Central memory CD4-positive, alpha-beta T cell (primary cell): ENCODE measurements at places on chromosomes 1 and 21.

GRCh38 chr1:244280201-244280600, 171.5 kb downstream of the ADSS2 start:
- no peak for DNase-seq

GRCh38 chr1:59367301-59368007, 70.6 kb downstream of the FGGY start:
- no peak for DNase-seq

GRCh38 chr1:235270625-235271024, 57.4 kb downstream of the ARID4B start:
- peak; percentile 23 for DNase-seq

DNA sequence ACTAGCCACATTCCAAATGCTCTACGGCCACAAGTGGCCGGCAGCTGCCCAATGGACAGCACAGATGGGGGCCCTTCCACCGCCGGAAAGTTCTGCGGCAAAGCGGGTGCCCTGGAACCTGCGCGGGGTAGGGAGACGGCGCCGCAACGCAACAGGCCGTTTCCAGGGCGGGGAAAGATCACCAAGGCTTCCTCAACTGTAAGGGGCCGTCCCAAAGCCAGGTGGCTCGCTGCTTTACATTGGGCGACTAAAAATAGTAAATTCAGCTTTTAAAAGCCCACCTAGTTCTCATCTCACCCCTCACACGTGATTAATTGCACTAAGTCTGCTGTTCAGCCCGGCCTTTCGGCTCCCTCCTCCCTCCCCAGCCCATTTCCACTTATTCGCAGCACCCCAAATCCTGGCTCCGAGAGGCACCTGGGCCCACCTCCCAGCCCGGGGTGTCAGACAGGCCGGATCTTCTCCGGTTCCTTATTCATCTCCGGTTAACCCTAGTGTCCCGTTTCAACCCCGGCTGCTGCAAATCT, 643 bp downstream of the CFAP298 start:
- DNase-seq: peak; percentile 19

GRCh38 chr1:56547473-56547872, 31.9 kb downstream of the PLPP3 start:
- no peak for DNase-seq

DNA sequence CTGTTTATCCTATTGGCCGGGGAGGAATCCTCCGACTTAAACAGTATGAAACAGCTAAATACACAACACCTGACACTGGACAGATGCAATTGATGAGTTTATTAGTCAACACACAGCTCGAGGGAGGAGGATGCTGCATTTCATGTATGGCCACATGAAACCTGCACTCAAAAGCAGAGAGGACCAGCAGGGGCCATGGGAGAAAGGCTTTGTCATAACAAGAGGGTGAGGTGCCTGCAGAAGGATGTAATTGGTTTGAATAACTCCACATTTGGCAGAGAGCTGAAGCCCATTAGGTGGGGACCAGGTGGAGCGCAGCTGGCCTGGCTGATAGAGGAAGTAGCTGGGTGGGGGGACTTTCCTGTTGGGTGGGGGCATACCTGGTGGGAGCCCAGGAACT, 599.1 kb downstream of the PTPRU start:
- DNase-seq: no peak

DNA sequence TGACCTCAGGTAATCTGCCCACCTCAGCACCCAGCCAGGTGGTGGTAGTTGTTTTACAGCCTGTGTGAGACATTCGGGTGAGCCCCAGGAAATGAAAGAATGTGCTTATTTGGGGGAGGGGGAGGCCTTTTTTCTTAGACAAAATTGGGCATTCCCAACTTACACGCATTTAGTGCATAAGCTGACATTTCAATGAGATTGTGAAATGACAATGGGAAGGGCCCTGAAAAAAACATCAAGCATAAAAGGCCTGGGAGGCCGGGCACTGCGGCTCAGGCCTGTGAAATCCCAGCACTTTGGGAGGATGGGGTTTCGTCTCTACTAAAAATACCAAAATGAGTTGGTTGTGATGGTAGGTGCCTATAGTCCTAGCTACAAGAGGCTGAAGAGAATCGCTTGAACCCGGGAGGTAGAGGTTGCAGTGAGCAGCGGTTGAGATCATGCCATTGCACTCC, 5.0 kb downstream of the GAS5 start:
- DNase-seq: no peak

DNA sequence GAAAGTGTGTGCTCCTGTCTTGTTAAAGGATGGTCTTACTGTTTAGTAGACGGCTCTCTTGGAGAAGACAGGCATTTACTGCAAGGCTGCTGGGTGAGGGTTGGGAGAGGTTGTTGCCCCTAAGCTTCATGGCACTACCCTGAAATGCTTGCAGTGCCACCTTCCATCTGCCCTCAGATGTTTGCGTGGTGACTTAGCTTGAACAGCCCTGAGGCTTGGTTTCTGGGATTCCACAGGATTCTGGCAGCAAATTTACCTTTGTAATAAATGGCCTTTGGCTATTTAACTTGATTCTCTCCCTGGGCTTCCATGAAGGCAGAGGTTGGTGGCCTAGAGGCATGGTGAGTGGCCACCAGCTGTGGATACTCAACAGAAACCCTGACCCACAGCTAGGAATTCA, 11.6 kb downstream of the MTARC1 start:
- DNase-seq: no peak

DNA sequence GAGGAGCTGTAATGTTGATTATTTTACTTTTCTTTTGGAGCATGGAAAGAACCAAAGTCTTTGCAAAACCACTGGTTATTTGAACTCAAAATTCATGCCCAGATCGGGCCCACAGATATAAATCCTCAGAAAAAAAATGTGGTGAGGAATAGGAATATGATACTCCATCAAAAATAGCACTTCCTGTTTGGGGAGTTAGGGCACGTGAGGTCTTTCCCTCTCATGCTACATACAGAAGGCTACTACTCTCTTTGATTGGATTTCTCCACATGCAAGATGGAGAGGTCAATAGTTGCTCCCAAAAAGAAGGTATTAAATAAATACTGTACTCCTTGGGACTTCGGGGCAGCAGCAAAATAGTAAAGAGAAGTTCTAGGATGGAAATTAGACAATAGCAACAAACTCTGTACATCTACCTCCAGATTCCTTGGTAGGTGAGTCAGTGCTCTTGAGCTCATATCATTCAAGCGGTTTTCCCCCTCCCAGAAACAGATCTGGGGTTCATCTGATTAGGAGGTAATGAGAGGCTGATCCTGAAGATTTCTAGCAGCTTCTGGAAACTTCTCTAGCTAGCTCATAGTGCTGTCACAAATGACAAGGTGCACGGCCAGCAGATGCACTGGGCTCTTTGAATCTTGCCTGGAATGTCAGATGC, 47.1 kb downstream of the SLC9C2 start:
- no peak for DNase-seq

DNA sequence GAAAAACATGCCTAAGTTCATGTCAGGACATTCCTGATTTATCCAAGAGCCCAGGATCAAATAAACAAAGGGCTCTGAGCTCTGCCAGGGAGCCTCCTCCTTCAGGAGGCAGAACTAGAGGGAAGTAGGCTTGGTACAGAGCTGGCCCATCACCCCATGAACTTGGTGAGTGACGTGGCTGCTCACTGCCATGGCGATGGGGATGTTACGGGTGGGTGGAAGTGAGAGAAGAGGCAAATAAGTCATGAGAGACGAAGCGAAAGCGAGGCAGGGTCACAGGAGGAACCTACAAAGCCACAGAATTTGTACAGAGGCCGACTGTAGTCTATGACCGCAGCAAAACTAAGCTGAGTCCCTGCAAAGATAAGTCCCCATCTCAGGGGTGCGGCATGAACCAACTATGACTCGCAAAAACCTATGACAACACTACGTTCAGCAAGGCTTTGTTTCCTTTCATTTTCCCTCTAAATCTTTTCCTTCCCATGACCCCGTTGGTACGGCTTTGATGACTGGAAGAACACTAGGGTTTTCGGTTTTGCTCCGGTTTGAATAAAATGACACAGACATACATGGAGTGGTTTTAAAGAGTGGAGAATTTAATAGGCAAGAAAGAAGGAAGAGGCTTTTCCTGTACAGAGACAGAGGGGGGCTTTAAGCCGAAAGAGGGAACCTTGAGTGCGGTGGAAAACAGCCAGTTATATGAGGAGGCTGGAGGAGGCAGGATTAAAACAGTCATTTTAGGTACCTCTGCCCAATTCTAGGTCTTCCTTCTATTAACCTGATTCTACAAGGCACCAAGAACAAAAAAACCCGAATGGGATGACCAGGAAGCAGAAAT, 74.1 kb downstream of the CD46 start:
- peak; percentile 89 for DNase-seq

DNA sequence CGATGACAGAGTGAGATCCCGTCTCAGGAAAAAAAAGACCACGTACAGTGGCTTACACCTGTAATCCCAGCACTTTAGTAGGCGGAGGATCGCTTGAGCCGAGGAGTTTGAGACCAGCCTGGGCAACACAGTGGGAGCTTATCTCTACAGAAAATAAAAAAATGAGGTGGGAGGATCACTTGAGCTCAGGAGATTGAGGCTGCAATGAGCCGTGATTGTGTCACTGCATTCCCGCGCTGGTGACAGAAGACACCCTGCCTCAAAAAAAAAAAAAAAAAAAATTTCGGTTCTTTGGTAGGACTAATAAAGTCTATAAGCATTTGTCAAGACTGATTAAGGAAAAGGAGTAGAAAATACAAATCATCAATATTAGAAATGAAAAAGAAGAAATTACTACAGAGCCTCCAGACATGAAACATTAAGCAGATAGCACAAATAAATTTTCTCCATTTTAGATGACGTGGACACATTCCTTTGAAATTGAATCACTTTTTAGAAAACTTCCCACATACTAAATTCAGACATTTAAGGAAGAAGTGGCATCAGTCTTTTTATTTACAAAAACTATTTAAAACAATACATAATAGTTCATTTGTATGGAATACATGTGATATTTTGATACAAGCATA, 30.4 kb downstream of the MORC3 start:
- DNase-seq: no peak

DNA sequence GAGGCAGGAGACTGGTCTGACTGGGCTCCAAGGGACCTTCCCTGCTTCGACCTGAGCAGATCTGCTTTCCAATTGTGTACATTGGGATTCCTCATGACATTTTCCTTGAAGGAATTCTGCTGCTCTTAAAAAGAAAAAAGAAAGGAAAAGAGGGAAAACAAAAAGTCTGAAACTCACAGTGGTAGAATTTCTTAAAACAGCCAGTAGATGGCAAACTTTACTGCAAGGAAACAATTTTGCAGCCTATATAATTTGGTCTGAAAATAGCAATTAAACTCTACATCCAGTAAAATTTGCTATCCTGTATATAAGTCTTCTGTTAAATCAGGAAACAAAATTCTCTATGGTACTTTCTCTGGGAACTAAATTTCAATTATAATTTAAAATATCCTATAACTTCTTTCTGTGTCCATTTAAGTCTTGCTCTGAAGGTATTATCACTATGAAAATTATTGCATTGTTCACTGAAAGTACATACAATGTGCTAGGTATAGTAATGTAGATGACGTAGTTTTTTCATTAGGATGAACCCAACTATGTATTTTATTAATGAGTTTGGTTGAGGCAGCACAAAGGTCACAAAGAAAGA, 59.8 kb downstream of the CRB1 start:
- DNase-seq: no peak

GRCh38 chr1:110829955-110830553, 42.9 kb upstream of the CD53 start:
- DNase-seq: peak; percentile 44

DNA sequence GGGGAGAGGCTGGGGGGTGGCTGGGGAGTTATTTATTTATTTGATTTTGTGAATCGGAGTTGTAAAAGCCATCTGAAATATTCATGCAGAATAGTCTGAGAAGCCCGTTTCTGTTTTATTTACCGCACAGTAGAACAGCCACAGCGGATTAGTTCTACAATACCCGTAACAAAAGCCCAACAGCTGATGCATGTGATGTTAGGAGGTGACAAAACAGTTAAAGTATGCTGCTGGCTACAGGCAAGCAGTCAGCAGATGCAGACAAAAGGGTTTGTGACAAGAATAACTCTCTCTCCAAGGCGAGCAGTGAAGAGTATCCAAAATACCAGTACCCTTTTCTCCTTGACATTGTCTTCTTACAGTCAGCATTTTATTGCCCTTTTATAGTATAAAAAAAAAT, 42.0 kb downstream of the PROX1 start:
- no peak for DNase-seq

- no peak for DNase-seq
These were observed 1.6 kb downstream of the TLCD4 start for GRCh38 chr1:95118710-95119109.

- no peak for DNase-seq
These were observed 83.7 kb upstream of the CTTNBP2NL start for GRCh38 chr1:112312315-112312714.

GRCh38 chr1:154791292-154792166, 78.6 kb downstream of the KCNN3 start:
- peak; percentile 90 for DNase-seq

- no peak for DNase-seq
These were observed 402 bp upstream of the AK4 start for GRCh38 chr1:65147424-65148177.

- DNase-seq: no peak
These were observed 29.2 kb downstream of the CEP104 start for GRCh38 chr1:3827813-3828307.

GRCh38 chr1:103489935-103490334, 35.6 kb upstream of the RNPC3 start:
- no peak for DNase-seq

- DNase-seq: no peak
These were observed 94.7 kb downstream of the SIK1 start for GRCh38 chr21:43331962-43332828.

GRCh38 chr1:6623269-6623965, 1.3 kb upstream of the THAP3 start:
- DNase-seq: no peak

- no peak for DNase-seq
These were observed 25.0 kb downstream of the DUSP10 start for GRCh38 chr1:221716713-221717484.

DNA sequence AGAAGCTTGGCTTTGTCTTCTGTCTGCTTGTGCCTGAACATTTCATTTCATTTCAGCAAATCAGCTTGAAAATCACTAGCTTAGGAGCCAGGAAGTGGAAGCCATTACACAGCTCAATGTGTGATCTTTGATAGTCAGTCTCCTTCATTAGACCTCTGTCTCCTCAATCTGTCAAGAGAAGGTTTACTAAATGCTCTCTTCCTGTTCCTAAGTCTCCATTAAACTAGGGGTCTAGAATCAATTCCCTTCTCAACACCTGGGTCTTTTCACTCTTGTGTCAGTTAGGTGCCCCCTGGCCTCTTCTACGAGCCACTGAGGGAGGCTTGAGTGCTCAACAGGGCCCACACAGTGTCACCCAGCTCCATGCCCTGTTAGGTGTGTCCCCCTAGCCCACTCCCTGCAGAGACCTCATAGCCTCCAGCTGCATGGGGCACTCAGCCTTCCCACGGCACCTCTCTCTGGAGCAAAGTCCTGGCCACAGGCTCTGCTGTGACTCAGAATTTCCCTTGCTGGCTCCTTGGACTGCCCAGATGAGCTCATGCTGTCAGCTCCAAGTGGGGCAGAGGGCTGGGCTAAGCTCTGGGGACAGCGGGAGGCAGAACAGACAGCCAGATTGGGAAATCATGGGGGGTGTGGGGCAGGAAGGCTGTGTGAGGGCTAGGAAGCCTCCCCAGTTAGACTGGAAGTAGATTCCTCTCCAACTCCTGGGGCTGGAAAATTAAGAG, 115.7 kb upstream of the IPO9 start:
- no peak for DNase-seq
